ENCODE measurements at places on chromosomes 5 and 9.

DNA sequence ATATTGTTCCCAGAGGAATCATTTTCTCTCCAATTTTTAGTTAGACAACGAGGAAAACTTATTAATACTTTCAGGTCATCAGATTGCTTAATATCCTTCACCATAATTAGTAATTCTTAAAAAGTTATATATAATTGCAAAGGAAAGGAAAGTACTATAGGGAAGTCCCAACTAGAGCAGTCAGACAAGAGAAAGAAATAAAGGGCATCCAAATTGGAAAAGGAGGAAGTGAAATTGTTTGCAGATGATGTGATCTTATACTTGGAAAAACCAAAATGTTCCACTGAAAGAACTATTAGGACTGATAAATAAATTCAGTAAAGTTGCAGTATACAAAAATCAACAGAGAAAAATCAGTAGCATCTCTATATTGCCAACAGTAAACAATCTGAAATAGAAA, 223.5 kb upstream of the MEF2C start:
- DNase-seq: peak; percentile 34

- no peak for DNase-seq
Measured at GRCh38 chr9:26983340-26983739, 22.1 kb downstream of the LRRC19 start.

DNA sequence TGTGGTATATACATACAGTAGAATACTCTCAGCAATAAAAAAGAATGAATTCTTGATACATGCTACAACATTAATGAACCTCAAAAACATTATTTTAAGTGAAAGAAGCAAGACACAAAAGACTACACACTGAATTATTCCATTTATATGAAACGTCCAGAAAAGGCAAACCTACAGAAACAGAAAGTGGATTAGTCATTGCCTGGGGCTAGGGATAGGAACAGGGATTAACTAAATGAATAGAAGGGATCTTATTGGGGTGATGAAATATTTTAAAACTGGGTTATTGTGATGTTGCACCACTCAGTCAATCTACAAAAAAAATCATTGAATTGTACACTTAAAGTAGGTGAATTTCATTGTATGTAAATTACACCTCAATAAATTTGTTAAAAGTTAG, 326.7 kb downstream of the PIK3R1 start:
- no peak for DNase-seq

- DNase-seq: peak; percentile 96
Measured at GRCh38 chr5:150410524-150411244, 2.0 kb downstream of the CD74 start.

GRCh38 chr5:78288246-78288645, 6.3 kb downstream of the AP3B1 start:
- DNase-seq: no peak

GRCh38 chr5:143402017-143402552, 1.4 kb downstream of the NR3C1 start:
- peak; percentile 63 for DNase-seq
